ENCODE measurements at places on chromosomes 5 and 9.

DNA sequence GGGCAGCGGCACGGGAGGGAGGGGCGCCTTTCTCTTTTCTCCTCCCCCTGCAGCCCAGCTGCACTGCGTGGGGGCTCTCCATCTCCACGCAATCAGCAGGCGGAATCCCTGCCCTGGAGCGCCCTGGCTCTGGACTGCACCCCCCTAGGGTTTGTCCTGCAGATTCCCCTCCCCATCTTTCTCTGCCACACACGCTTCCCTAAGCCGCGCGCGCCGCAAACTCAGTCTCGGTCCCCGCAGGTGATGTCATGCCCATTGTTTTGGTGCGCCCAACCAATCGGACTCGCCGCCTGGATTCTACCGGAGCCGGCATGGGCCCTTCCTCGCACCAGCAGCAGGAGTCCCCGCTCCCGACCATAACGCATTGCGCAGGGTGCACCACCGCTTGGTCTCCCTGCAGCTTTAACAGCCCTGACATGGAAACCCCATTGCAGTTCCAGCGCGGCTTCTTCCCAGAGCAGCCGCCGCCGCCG is at the start of gene KCNN2:
KCNN2 (plus strand) TSS at position 347 of the 473 bp plus-strand sequence; CDS start at position 417, 70 bp downstream.
- DNase-seq, result no peak

DNA sequence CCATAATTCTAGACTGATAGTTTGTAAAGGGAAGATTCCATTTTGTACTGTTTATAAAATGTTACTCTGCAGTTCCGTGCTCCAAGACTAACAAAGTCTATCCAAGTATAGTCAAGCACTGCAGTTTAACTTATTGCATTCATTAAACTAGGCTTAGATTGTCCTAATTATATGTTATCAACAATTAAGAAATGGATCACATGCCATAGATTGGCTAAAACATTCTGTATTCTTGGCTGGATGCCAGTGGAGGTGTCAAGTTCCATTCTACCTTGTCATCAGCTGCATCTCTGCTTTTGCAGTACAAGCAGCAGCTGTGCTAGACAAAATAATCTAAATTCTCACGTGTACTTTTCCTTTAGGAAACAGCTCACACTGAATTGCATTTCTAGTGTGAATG is 69.4 kb upstream of the MEF2C start:
- DNase-seq, result no peak

DNA sequence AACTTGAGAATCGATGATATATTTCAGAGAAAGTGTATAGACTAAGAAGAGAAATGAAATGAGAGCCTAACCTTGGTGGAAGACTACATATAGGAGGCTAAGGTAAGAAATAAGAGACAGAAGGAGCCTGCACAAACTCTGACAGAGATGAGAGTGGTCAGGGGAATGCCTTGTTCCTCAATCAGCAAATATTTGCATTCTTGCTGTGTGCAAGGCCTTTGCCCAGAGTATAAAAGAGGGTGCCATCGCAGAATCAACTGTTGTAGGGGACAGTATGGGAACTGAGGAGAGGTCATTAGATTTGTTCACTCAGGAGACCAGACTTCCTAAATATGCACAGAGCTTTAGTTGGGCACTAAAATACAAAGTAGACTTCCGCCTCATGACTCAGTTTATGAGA is 137.2 kb downstream of the ATG10 start:
- no peak for DNase-seq

GRCh38 chr9:83239747-83240146 is 176.8 kb upstream of the RASEF start:
- DNase-seq, result no peak

GRCh38 chr9:137982200-137982599 is 104.6 kb downstream of the CACNA1B start:
- DNase-seq, result no peak

DNA sequence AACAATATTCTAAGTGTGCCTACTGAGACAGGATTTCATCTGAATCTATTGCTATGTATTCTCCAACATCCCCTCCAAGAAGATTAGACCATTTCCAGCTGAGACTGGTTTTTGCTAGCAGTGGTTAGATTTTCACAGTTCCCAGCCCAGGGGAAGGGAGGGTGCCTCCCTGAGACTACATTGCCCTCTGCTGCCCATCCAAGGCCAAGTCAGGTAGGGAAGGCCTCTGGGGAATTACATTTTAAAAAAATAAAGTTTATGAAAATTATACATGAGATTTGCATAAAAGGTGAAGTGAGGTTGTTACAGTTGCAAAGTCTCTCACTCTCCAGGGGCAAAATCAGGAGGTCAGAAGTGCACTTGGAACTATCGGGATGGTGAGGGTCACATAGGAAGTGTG is 28.0 kb upstream of the SYK start:
- no peak for DNase-seq

GRCh38 chr5:98588215-98588614 is 185.2 kb upstream of the RGMB start:
- DNase-seq, result no peak

- DNase-seq, result no peak
Observed at GRCh38 chr5:111887706-111888105, 130.7 kb upstream of the NREP start.

DNA sequence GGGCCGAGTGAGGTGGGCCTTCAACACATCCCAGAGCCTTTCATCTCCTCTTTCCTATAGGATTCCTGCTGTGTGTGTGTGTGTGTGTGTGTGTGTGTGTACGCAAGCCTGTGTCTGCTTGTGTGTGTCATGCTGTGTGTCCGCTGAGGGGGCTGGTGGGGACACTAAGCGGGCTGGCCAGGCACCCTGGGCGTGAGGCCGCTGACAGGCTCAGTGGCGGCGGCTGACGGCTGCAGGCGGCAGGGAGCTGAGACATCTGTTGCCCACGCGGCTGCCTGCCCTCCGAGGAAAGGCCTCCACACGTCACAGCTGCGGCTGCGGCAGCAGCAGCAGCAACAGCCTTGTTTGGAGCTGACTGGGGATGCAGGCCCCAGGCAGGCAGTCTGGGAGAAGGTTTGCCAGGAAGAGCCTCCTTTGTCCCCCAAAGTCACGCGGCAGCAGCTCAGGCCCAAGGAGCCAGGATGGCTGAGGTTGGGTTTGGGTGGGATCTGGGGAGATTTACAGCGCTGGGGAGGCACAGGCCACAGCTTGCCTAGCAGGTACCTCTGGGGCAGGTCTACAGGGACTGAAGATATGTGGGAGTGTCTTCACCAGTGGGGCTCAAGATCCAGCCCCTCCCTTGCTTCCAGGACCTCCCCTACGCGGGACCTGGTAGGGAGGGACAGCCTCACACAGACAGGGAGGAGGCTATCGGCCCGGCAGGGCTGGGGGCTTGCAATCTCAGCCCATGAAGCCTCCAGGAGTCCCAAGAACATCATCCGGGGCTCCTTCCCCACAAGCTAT is 1.8 kb downstream of the PDLIM4 start:
- DNase-seq, result no peak

GRCh38 chr5:175837171-175837699 is 34.1 kb upstream of the CPLX2 start:
- no peak for DNase-seq

DNA sequence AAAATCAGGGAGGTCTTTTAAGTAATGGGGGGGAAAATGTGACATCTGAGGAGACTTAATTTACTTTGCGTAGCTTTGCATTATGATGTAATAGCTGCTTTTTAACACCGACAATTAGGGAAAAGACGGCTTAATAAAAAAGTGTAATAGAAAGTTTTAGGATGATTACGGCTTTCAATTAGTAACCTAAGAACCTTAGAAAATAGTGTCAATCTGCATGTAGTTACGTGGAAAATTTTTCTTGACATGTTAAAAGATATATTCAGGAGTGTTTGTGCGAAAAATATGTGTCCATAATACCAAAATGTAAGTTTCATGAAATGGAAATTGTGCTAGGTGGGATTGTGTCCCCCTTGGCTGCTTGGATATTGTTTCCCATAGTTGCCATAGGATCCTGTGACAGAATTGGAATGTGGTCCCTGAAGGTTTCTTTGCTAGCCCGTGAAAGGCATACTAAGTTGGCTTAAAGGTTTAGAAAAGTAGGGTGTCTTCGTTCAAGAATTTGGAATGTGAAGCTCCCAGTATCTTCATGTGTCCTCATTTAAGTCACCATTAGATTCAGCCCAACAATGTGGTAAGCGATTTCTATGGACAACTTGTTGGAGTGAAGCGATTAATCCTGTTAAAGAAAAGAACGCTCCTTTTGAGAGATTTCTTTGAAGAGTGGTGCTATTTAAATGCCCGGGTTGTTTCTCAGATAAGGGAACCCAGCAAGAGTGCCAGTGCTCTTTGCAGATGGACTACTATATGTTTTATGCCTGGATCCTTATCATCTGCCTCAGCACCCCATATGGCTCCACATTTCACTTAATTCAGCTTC is 2.0 kb downstream of the RGMB start:
- no peak for DNase-seq

DNA sequence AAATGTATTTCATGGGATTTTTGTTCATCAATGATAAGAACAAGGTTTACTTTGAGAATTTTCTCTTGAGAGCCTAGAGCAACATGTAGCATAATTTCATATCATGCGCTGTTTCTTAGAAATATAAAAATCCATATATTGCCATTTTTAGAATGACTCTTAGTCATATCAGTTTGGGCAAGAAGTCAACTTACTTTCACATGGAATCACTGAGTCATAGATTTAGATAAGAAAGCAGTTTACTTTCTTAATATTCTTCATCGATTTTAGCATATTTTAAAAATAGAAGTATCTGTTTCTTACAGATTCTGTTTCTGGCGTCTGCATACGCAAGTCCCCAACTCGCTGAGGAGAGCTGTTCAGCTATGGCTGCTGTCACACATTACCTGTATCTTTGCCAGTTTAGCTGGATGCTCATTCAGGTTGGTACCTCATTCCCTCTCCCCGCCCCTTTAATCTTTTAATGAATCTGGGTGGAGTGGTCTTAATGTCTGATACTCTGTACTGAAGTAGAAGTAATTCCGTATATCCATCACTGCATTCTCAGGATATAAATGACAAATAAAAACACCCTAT is 406.6 kb downstream of the ADGRV1 start:
- no peak for DNase-seq
